ENCODE measurements at places on chromosomes 16 and 17. TPM values are rescaled to one million over a fixed set of nuclear protein-coding genes. Genes with fewer than 3 reads are reported as not detected.
A peak's percentile ranks its signal among the peaks of the same experiment; 100 is the strongest.

GRCh38 chr17:53264730-53265129, 558.0 kb upstream of the KIF2B start:
- DNase-seq, result no peak

SERPINF2 gene
- polyA plus RNA-seq, result 1.7 TPM

GRCh38 chr16:53960050-53960812, 256.3 kb downstream of the FTO start:
- no peak for DNase-seq

ATP6V0C gene
- polyA plus RNA-seq, result 129 TPM

- no peak for DNase-seq
These were observed 512.4 kb upstream of the CDH11 start for GRCh38 chr16:65634291-65634690.

DNA sequence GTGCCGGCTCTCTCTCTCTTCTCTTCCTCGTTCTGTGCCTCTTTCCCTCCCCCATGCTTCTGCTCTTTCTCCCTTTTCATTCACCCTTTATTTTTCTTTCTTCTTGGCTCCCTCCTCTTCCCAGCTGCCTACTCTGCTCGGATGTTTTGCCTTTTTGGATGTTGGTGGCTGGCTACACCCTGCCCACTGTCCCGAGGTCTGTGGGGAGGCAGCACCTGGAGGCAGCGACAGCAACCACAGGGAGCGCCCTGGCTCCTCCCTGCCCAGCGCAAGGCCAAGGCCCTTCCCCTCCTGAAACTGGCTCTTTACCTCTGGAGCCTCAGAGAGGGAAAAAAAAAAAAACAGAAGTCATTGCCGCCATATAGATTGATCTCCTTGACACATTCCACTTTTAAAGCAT, 20.0 kb downstream of the CLUAP1 start:
- peak; percentile 66 for DNase-seq

GRCh38 chr16:31008149-31008548, 2.3 kb downstream of the STX1B start:
- no peak for DNase-seq

CRYM gene
- not detected for polyA plus RNA-seq
